Activated CD8-positive, alpha-beta memory T cell treated with anti-CD3 and anti-CD28 coated beads, Interleukin-2, amount 10 ng/mL, durations not matched to agents 7 days and 5 days (primary cell): ENCODE measurements at places on chromosomes 2 and 18.

DNA sequence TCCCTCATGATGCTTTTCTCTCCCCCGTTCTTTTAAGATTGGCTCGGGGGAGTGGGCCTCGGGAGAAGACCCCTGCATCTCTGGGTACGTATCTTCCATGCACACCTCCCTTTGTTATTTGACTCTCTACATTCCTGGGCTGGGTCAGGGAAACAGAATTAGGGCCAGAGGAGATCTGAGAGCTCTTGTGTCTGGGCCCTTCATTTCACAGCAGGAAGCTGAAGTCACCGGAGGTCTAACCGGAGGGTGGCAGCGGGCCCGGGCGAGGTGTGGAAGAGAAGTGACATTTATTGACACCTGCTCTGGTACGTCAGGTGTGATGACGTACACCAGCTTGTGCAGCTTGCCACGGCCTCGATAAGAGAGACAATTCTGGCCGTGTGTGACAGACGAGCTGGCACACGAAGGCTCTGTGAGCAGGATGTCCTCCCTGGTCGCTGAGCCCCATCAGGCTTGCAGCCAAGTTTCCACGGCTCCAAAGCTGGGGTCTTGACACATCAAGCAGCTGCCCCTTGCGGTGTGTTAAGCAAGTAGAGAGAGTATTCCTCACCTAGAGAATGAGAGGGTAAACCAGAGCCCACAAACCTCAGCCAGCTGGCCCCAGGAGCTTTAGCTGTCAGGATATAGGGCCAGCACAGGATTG lies 30.4 kb downstream of the TOGARAM2 start:
- DNase-seq: peak; percentile 90
- peak overlapping the region; percentile 90 for H3K4me3 ChIP-seq
- H3K4me1 ChIP-seq: peaks cover 78% of the 10 kb centered on the region
- peak overlapping the region; percentile 92 for H3K27ac ChIP-seq
- H3K27me3 ChIP-seq: no peaks in the 10 kb centered on the region

DNA sequence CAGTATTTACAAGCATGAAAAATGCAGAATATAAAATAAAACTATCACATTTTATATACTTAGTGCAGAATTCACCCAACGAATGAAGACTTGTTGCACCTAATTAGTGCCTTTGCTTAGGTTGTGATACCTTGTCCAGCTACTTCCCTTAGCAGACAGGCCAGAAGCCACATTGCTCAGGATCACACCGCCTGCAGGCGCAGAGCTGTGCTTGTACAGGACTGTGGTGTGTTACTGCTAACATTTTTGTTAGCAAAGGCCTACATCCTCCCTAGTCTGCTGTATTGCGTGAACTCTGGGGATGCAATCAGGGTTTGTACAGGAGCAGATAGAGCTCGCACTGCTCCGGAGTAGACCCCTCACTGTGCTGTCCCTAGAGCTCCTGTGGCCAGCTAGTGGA lies 336.9 kb downstream of the CBLN2 start:
- H3K36me3 ChIP-seq: no peaks in the 10 kb centered on the region
- no peak for DNase-seq
- no peak overlapping the region for H3K4me3 ChIP-seq
- no peaks in the 10 kb centered on the region for H3K4me1 ChIP-seq
- no peak overlapping the region for H3K27ac ChIP-seq

DNA sequence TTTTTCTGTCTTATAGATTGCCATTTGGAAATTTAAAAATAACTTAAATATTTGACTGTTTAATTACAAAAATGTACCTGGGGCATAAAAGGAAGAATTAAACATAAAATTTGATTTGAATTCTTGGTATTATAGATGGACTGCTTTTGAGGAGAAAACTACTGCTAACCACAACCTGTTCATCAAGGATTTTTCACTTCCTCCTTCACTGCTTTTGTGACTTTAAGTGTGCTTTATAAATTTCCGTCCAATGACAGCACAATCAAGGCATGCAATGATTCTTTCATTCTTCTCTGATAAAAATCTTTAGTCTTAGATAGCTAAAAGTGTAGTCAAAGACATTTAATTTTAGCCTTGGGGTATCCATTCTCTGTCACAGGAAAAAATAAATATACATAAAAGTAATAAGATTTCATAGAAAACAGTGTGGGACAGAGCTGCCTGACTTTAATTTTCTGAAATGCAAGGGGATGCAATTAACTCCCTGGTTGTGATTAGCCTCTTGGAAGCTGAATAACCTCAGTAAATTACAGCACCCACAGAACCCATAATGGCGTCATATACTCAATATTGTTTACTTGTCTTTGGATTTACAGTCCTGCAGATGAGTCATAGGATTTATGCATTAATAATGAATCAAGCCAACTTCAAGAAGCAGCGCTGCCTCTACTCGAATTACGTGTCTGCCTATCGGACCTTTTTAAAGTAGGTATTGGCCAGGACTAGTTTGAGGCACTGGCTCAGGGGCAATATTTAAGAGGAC lies 587.9 kb downstream of the NRXN1 start:
- no peak overlapping the region for H3K4me3 ChIP-seq
- no peak for DNase-seq
- no peaks in the 10 kb centered on the region for H3K4me1 ChIP-seq
- H3K36me3 ChIP-seq: no peaks in the 10 kb centered on the region

GRCh38 chr2:172629586-172629985 lies 73.7 kb downstream of the PDK1 start:
- no peak overlapping the region for H3K4me3 ChIP-seq
- no peaks in the 10 kb centered on the region for H3K4me1 ChIP-seq
- no peak overlapping the region for H3K27ac ChIP-seq

DNA sequence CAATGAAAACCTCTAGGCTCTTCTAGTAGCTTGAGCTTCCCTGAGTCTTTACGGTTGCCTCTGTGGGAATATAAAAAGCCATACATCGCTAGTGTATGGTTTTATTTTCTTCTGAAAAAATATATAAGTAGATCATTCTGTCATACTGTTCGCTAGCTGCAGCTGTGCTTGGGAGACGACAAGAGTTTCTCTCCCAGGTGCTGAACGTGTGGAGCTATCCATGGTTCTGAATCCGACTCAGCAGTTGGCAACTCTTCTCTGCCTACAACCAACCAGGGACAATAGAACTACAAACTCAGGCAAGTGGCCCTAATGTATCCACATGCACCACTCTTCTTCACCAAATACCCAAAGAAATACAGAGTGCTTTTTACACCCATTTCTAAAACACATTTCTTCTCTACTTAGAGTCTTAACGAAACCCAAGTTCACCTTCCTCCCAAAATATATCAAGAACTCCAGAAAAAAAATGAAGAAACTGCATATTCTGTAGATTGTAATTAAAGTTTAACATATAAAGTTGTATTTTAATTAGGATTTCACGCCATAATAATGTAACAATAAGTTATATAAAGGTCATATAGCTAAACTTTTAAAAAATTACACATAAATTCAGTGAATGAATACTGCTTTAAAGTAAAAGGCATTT lies 2.2 kb upstream of the KCNH7 start:
- no peak overlapping the region for H3K27ac ChIP-seq
- no peak overlapping the region for H3K4me3 ChIP-seq
- peak; percentile 59 for DNase-seq
- peaks cover 12% of the 10 kb centered on the region for H3K27me3 ChIP-seq

DNA sequence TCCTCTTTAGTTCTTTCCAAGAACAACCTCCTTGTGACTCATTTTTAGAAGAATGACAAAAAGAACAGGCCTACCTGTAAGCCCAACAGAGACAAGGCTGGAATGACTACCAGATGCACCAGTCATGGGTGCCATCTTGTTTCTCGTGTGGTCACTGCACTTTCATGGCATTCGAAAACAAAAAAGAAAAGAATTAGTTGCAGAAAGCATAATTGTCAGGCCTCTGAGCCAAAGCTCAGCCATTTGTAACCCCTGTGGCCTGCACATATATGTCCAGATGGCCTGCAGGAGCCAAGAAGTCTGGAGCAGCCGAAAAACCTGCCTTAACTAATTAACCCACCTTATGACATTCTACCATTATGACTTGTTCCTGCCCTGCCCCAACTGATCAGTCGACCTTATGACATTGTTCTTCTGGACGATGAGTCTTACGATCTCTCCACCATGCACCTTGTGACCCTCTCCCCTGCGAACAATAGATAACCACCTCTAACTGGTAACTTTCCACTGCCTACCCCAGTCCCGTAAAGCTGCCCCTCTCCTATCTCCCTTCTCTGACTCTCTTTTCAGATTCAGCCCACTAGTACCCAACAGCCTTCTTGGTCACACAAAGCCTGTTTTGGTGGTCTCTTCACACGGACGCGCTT lies 13.9 kb upstream of the BUB1 start:
- DNase-seq: no peak
- peaks cover 33% of the 10 kb centered on the region for H3K27me3 ChIP-seq
- H3K36me3 ChIP-seq: peaks cover 5% of the 10 kb centered on the region
- no peak overlapping the region for H3K27ac ChIP-seq
- peaks cover 7% of the 10 kb centered on the region for H3K4me1 ChIP-seq
- no peak overlapping the region for H3K4me3 ChIP-seq
